ENCODE measurements at places on chromosomes 3 and 15. TPM values are rescaled to one million over a fixed set of nuclear protein-coding genes. Genes with fewer than 3 reads are reported as not detected.

Gene FES
- 15.1 TPM for total RNA-seq

Gene EPHB3
- total RNA-seq, result 1.5 TPM

- no peak for DNase-seq
Observed at GRCh38 chr15:84783493-84784251, 33.5 kb upstream of the ALPK3 start.

GRCh38 chr3:196186651-196187573 is 24.3 kb downstream of the ZDHHC19 start:
- DNase-seq, result no peak

- no peak for DNase-seq
Observed at GRCh38 chr15:92922418-92923002, 22.4 kb downstream of the CHD2 start.

- DNase-seq, result no peak
Observed at GRCh38 chr3:132386259-132386658, 31.0 kb upstream of the DNAJC13 start.

DNA sequence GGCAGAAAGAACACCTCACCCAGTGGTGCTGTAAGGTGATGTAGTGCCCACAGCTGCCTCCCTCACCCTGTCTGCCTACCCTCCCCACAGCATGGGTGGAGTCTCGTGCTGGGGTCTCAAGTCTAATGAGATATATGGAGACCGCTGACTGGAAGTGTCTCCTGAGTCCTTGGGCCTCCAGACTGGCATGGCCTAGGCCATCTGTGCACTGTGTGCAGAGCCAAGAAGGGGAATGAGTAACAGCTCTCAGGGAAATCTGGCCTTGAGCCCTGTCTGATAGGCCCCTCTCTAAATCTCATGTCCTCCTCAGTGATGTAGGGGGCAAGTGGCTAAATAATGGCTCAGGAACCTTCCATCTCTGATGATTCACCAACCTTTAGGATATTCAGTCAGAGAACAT is 277.4 kb downstream of the PLCL2 start:
- DNase-seq, result no peak

- DNase-seq, result no peak
Observed at GRCh38 chr15:71791975-71792374, 18.4 kb upstream of the NR2E3 start.

GRCh38 chr15:89140595-89140994 is 52.3 kb downstream of the ABHD2 start:
- DNase-seq, result no peak

DNA sequence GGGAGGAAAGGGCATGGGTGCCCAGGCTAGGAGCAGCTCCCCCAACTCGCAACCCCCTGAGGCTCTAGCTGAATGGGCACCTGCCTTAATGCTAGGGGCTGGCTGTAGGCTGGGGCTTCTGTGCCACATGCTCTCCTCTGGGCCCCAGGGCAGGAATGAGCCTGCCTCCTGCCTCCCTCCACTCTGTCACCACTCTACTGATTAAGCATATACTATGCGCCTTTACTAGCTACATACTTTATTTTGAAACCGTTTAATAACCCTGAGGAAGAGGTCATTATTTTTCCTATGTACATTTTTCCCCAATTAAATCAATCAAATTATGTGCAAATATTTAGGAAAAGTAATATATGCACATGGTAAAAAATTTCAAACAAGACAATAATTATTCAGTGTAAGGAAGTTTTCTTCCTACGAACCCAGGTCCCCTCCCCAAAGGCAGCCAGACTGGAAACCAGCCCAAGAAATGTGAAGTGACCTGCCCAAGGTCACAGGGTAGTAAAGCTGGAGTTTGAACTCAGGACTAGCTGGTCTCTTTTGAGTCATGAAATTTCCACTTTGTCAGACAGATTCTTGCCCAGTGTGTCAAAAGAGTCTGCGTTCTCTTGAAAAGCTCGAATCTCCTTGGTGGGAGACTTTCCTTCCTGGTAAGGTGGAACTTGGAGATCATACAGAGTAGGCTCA is 122.5 kb downstream of the DNAJB8 start:
- no peak for DNase-seq

- DNase-seq, result no peak
Observed at GRCh38 chr3:52408466-52408865, 36.4 kb downstream of the SEMA3G start.

Measured in kidney epithelial cell (primary cell).